ENCODE measurements at places on chromosomes 4 and X. TPM values are rescaled to one million over a fixed set of nuclear protein-coding genes. Genes with fewer than 3 reads are reported as not detected.

ARR3 gene
- not detected for total RNA-seq

NXF2B gene
- total RNA-seq = not detected

SSX7 gene
- total RNA-seq = not detected

ARHGEF6 gene
- total RNA-seq = 62.2 TPM

RHOXF2B gene
- not detected for total RNA-seq

UGT2B15 gene
- 0.46 TPM for total RNA-seq

CDS1 gene
- total RNA-seq = 1.3 TPM

SLC10A7 gene
- total RNA-seq = 22.5 TPM

USP9X gene
- total RNA-seq = 102 TPM

ZDHHC15 gene
- 2.0 TPM for total RNA-seq

RIBC1 gene
- total RNA-seq = 0.76 TPM

DUSP21 gene
- not detected for total RNA-seq

F11 gene
- total RNA-seq = not detected

PNCK gene
- total RNA-seq = 1.0 TPM

DCK gene
- total RNA-seq = 33.4 TPM

Measured in spleen (tissue), 13 donors.